Left lung (tissue), 14 donors: ENCODE measurements at places on chromosomes 16 and 17. TPM values are rescaled to one million over a fixed set of nuclear protein-coding genes. Genes with fewer than 3 reads are reported as not detected.

Gene ZFP3
- polyA plus RNA-seq = 10.3 TPM

Gene KLHL10
- 0.43 TPM for polyA plus RNA-seq

Gene HOXB1
- 0.21 TPM for polyA plus RNA-seq

Gene CCL1
- not detected for polyA plus RNA-seq

Gene SLC16A6
- 0.77 TPM for polyA plus RNA-seq

Gene SARM1
- polyA plus RNA-seq = 11.7 TPM

Gene TAT
- 0.17 TPM for polyA plus RNA-seq

Gene TBC1D3K
- not detected for polyA plus RNA-seq

Gene GPS1
- 77.9 TPM for polyA plus RNA-seq

Gene CALB2
- not detected for polyA plus RNA-seq

Gene CCR7
- 0.95 TPM for polyA plus RNA-seq

Gene PTX4
- polyA plus RNA-seq = not detected

Gene PPP1R27
- polyA plus RNA-seq = 0.11 TPM

Gene CDH1
- polyA plus RNA-seq = 172 TPM

Gene NATD1
- 7.0 TPM for polyA plus RNA-seq

Gene PPY
- 0.36 TPM for polyA plus RNA-seq

Gene NT5M
- 4.4 TPM for polyA plus RNA-seq

Gene TBC1D3C
- polyA plus RNA-seq = 0.21 TPM

Gene PDILT
- not detected for polyA plus RNA-seq

Gene CDC42EP4
- polyA plus RNA-seq = 65.2 TPM

Gene PLD2
- 60.3 TPM for polyA plus RNA-seq

Gene PIK3R5
- 2.1 TPM for polyA plus RNA-seq

Gene NXPH3
- 1.2 TPM for polyA plus RNA-seq

Gene CD68
- polyA plus RNA-seq = 35.7 TPM

Gene GP1BA
- 3.7 TPM for polyA plus RNA-seq
